ENCODE measurements at places on chromosomes 12 and 14. TPM values are rescaled to one million over a fixed set of nuclear protein-coding genes. Genes with fewer than 3 reads are reported as not detected.

The SIRT4 gene
- total RNA-seq: 1.5 TPM

The NOC4L gene
- 3.7 TPM for total RNA-seq

The SLC10A1 gene
- total RNA-seq: not detected

The TAS2R9 gene
- total RNA-seq: not detected

The MUCL1 gene
- total RNA-seq: not detected

The SERPINA4 gene
- total RNA-seq: not detected

The SYCP3 gene
- total RNA-seq: 0.08 TPM

The TIMM9 gene
- total RNA-seq: 7.4 TPM

The GNB3 gene
- 1.7 TPM for total RNA-seq

The CYP46A1 gene
- 0.59 TPM for total RNA-seq

The RASAL1 gene
- not detected for total RNA-seq

The SYNE3 gene
- 19.2 TPM for total RNA-seq

The REP15 gene
- total RNA-seq: 0.68 TPM

The BCAT1 gene
- total RNA-seq: 73.4 TPM

The E2F7 gene
- 3.0 TPM for total RNA-seq

The KRT83 gene
- total RNA-seq: not detected

The CDKL1 gene
- 3.2 TPM for total RNA-seq

The GLIPR1L1 gene
- total RNA-seq: not detected

The KRT73 gene
- total RNA-seq: not detected

The LBHD2 gene
- total RNA-seq: not detected

The AVPR1A gene
- not detected for total RNA-seq

The DDHD1 gene
- total RNA-seq: 14.4 TPM

The KCNH3 gene
- total RNA-seq: 0.23 TPM

The DNAI7 gene
- 0.08 TPM for total RNA-seq

The ERP27 gene
- total RNA-seq: not detected

The SOAT2 gene
- not detected for total RNA-seq

The HCAR3 gene
- total RNA-seq: not detected

The GZMH gene
- not detected for total RNA-seq

The CLEC14A gene
- total RNA-seq: 0.15 TPM

The CELA1 gene
- not detected for total RNA-seq

The MYO1H gene
- not detected for total RNA-seq

The USP15 gene
- total RNA-seq: 59.0 TPM

The DAO gene
- total RNA-seq: not detected

The LRTM2 gene
- not detected for total RNA-seq

The SARNP gene
- 105 TPM for total RNA-seq

The RTL1 gene
- total RNA-seq: not detected

The GALNT9 gene
- not detected for total RNA-seq

The NEUROD4 gene
- total RNA-seq: not detected

The AKAP6 gene
- 18.2 TPM for total RNA-seq

The KRT3 gene
- total RNA-seq: not detected

The IGF1 gene
- not detected for total RNA-seq

The PMEL gene
- total RNA-seq: 0.90 TPM

The EML1 gene
- 117 TPM for total RNA-seq

The DNAJC22 gene
- under 0.01 TPM for total RNA-seq

The FOXM1 gene
- 3.8 TPM for total RNA-seq

The CARMIL3 gene
- 0.08 TPM for total RNA-seq

The MAP1LC3B2 gene
- total RNA-seq: 0.15 TPM

The ANKS1B gene
- total RNA-seq: 0.94 TPM

The NPFF gene
- not detected for total RNA-seq

The KCNMB4 gene
- 6.0 TPM for total RNA-seq

The RPS6KL1 gene
- total RNA-seq: 0.35 TPM

The ACOT6 gene
- total RNA-seq: not detected

The NFATC4 gene
- 18.4 TPM for total RNA-seq

The GPR137C gene
- 0.68 TPM for total RNA-seq

All from smooth muscle cell of the coronary artery (primary cell).